ENCODE measurements at places on chromosomes 7 and 10.

DNA sequence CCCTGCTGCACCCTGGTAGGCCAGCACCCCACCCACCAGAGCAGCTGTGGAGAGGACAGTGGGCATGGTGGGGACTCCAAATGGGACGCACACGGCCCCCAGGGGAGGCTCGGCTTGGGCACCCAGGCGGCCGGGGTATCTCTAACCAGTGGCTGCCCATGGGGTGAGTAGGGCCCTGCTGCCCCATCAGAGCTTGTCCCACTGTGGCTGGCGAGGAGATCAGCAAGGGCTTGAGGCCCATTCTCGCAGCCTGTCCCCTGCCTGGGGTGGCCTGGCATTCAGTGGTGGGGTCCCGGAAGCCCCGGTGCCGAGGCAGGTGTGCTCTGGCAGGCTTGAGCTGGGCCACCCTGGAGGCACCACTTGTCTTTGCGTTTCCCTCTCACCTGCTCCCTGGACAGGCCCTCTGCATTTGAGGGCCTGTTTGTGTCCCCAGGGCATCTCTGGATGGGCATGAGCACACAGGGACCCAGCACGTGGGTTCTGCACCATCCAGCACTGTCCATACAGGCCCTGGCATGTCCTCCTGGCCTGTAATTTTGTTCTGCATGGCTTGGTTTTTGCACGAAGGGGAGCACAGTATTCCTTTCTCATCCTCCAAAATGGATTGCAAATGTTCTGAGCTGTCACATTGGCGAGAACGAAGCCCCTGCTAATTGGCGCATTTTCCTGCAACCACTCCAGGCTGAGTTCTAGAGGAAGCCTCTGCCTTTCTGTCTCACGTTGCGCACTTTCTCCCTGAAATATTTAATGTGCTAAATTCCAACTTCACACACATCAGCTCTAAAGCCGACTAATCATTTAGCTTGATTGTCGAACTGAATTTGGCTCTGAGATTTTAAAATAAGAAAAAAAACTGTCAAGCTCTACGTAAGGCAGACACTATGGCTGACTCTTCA, 27.2 kb downstream of the PWWP2B start:
- DNase-seq, result no peak

GRCh38 chr10:72616716-72617115, 9.2 kb downstream of the MICU1 start:
- no peak for DNase-seq

- DNase-seq, result no peak
These were observed 1.6 kb upstream of the SAMD9 start for GRCh38 chr7:93119191-93119905.

DNA sequence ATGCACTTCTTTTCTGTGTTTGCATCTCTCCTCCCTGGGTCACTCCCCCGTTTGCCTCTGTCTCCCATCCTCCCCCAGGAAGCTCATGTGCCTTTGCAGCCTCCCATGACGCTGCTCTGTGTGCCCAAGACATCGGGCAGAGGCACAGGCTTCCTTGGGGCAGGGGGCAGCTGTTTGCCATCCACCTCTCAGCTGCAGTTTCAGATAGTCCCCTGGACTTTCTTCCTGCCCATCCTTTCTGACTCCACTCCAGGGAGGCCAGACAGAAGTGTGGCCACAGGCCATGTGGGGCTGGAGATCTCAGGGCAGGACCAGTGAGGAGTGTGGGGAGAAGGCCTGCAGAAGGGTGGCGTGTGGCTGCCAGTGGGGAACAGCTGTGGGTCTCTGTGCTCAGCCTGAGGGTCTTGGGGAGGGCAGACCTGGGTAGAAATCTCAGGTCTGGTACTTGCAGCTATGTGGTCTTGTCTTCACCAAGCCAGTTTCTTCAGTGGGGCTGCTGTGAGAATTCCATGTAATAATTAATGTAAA, 10.6 kb upstream of the SAMD8 start:
- no peak for DNase-seq

GRCh38 chr7:20383351-20383750, 52.7 kb downstream of the ITGB8 start:
- no peak for DNase-seq

DNA sequence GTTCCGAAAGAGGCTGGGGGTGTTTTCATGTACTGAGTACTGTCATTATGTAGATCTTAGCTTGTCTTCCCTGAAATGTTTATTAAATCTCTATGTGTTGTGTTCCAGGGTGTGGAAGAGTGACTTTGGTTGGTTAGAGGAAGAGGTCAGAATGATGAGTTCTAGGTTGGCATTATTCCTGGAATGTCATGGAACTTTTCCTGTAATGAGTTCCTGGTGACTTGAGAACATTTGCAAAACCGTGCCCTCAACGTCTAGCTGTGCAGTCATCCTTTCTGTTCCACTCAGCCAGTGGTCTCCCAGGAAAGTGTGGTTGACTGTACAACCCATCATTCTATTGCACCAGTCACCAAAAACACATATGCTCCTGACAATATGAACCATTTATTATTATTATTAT, 129.6 kb downstream of the BICC1 start:
- no peak for DNase-seq

GRCh38 chr10:133378251-133379096, 588 bp upstream of the PAOX start:
- DNase-seq, result no peak

- DNase-seq, result no peak
These were observed 752 bp downstream of the LRMDA start for GRCh38 chr10:75432176-75432575.

GRCh38 chr7:149884016-149884415, 10.2 kb downstream of the ATP6V0E2 start:
- DNase-seq, result no peak

DNA sequence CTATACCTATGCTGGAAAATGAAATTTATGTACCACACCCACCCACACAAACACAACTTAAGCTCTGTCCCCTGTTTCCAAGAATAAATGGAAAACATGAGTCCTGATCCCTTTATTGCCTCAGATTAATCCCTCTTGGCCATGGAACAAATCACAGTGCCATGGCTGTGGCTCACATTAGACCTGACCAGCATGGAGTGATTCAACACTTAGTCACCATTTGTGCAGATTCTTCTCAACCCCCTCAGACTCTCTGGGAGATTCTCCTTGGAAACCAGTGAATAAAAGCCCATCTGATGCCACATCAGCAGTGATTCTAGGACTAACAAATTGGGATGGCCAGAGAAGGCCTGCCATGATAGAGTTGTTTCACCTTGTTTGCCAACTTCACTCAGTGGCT, 204.4 kb upstream of the TMEM72 start:
- DNase-seq, result no peak

GRCh38 chr10:50346942-50347341, 95.6 kb upstream of the ASAH2 start:
- no peak for DNase-seq

GRCh38 chr10:43404704-43405084, 4.3 kb downstream of the HNRNPF start:
- DNase-seq, result no peak

GRCh38 chr7:77288676-77289320, 89.2 kb upstream of the FGL2 start:
- no peak for DNase-seq

GRCh38 chr7:113698556-113699220, 220.1 kb downstream of the PPP1R3A start:
- DNase-seq, result no peak

DNA sequence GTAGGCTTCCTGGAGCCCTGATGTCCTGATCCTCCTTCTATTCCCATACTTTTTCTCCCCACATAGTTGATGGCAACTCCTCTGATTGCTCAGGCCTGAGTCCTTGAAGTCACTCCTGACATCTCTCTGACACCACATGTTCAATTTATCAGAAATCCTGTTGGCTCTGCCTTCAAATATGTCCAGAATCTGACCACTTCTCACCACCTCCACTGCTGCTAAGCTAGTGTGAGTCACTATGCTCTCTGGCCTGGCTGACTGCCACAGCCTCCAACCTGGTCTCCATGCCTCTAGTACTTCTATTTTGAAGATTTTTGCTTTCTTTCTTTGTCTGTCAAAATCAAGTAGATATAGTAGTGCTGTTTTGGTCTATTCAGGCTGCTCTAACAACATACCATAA, 53.0 kb downstream of the TMEM229A start:
- no peak for DNase-seq

GRCh38 chr10:101576211-101576863, 11.7 kb downstream of the POLL start:
- no peak for DNase-seq

Measured in activated CD8-positive, alpha-beta memory T cell treated with anti-CD3 and anti-CD28 coated beads for 1 hour (primary cell).